Right ventricle myocardium superior (tissue), 1 donor: ENCODE measurements at places on chromosomes 5 and 9. TPM values are rescaled to one million over a fixed set of nuclear protein-coding genes. Genes with fewer than 3 reads are reported as not detected.

The ARPC5L gene
- total RNA-seq, result 37.8 TPM

The PCDHGC5 gene
- 3.0 TPM for total RNA-seq

- DNase-seq, result no peak
Measured at GRCh38 chr9:79551994-79552393, 19.8 kb upstream of the TLE4 start.

DNA sequence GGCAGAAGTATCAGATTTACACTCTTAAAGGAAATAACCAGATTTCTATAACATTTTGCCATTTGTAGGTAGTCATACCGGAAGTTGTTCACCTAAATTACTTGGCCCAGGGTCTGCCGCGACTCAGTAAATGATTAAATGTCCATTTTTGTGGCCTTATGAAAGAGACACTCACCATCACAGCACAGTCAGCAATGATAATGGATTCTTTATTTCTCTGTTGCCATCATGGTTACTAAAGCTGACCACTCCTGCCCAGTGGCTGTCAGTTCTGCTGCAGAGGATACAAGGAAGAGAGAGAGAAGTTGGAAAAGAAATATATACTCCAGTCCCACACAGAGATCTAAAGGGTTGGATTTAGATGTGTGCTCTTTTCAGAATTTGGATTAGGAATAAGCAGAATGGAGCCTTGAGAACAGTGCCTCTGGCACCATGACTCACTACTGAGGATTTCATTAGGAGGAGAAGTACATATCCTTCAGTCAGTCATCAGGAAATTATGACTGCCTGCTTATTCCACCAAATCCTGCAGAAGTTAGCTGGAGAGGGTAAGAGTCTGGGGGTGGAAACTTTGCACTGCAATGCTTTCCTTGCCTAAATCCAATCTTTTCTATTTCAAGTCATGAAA is 72.8 kb upstream of the EFNA5 start:
- DNase-seq, result no peak

DNA sequence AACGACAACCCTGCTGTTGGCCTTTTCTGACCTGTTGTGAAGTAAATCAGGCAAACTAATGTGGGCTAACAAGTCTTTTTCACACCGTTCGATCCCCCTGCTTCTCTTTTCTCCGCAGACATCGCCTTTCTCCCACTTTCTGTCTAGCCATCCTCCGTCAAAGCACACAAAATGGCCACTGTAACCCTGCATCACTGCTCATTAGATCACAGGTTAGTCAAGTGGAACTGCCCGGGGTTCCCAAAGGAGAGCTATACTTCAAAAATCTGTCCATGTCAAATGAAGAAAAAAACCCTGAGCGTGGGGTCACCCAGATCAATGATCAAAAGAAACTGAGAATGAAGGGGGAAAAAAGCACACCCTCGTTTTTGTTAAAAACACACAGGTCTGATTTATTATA is 212.1 kb downstream of the ARL15 start:
- no peak for DNase-seq

DNA sequence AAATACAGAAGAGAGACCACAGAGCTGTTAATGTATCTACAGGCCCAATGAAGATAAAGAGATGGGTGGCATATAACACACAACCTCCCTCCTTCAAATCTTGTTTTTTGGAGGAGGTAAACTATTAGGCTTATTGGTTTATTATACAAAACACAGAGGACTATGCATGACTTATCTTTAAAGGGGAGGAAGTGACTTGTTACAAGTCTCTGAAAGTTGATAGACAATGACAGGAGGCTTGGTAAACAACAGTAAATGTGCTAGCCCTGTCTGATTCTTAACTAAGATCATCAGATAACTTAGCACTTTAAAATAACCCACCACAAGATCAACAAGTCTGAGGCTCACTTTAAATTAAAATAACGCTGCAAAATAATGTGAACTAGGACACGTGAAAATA is 219.0 kb downstream of the MLLT3 start:
- DNase-seq, result no peak

The SECISBP2 gene
- total RNA-seq, result 14.2 TPM
